ENCODE measurements at places on chromosomes 5 and 9.

DNA sequence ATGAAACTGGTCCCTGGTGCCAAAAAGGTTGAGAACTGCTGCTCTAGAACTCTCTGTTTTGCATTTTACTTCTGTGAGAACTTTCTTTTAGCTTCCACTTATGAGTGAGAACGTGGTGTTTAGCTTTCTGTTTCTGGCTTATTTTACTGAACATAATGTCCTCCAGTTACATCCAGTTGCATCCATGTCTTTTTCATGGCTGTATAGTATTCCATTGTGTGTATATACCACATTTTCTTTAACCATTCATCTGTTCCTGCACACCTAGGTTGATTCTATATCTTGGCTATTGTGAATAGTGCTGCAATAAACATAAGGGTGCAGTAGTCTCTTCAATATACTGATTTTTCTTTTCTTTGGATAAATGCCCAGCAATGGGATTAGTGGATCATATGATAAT is 165.7 kb downstream of the NPR3 start:
- no peak for DNase-seq

GRCh38 chr5:77725616-77726015 is 50.5 kb downstream of the TBCA start:
- DNase-seq: no peak

- no peak for DNase-seq
These were observed 322.8 kb upstream of the RFX3 start for GRCh38 chr9:3848445-3849114.

DNA sequence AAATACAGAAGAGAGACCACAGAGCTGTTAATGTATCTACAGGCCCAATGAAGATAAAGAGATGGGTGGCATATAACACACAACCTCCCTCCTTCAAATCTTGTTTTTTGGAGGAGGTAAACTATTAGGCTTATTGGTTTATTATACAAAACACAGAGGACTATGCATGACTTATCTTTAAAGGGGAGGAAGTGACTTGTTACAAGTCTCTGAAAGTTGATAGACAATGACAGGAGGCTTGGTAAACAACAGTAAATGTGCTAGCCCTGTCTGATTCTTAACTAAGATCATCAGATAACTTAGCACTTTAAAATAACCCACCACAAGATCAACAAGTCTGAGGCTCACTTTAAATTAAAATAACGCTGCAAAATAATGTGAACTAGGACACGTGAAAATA is 219.0 kb downstream of the MLLT3 start:
- DNase-seq: no peak

GRCh38 chr9:22147813-22148527 is 138.9 kb upstream of the CDKN2B start:
- no peak for DNase-seq
